ENCODE measurements at places on chromosomes 1 and 21.

DNA sequence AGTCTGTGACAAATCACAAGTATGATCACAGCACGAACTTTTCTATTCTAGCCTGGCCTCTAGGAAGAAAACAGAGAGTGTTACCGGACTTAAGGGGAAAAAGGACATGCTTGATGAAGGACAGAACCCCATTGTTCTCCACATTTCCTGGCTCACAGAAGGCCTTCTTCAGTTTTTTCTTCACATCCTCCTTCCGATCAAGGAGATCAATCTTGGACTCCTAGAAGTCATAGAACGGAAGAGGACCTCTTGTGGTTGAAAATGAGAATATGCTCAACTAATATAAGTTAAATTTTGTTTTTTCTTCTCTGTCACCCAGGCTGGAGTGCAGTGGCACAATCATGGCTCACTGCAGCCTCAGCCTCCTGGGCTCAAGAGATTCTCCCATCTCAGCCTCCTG is 30.3 kb downstream of the YARS1 start:
- peak; percentile 43 for DNase-seq

- DNase-seq: no peak
These were observed 5.8 kb upstream of the SPRR5 start for GRCh38 chr1:152941037-152941711.

DNA sequence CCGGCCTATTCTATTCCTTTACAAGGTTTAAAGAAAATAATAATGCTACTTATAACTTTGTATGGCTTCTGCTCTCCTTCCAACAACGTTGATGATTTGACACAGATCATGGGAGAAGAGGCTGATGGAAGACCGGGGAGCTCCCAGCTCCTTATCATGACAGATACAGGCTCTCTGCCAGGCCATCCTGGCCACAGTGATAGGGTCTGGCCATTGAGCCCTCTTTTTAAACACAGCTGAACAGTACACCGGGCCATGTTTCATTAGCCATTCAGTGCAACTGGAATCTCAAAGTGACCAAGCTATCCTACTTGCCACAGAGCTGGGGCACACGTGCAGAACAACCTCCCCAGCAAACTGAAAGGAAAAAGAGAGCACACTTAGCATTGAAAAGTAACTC is 34.9 kb downstream of the DNAJC11 start:
- DNase-seq: no peak

DNA sequence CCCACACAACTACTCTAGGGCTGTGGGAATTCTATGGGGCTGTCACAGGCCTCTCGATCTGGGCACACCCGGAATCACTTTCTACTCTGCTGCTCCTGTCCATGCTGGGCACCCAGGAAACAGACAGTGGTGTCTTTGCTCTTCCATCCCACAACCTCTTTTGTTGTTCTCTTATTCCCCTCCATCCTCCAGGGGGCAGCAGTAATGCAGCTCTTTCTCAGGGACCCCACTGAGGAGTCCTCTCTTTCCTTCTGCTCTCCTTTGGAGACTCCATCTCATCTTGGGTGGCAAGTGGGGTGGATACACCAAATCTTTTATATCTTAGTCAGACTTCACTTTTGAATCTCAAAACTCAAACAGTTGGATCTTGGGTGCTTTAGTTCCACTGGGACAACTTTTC is 206.3 kb downstream of the HS2ST1 start:
- DNase-seq: no peak

DNA sequence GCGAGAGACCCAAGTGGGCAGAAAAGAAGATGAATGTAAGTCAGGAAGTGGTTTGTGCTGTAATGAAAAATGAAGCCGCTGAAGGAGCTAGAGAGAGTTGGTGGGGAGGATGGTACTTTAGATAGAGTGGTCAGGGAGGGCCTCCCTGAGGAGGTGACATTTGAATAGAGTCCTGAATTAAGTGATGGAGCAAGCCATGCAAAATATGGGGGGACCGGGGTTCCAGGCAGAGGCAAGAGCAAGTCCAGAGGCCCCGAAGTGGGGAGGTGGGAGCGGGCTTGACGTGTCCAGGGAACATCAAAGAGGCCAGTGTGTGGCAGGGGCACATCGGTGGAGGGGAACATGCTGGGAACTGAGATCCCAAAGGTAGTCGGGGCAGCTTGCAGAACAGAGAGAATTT is 43.1 kb downstream of the OPRD1 start:
- DNase-seq: no peak

- DNase-seq: peak; percentile 20
These were observed 9.6 kb downstream of the ACKR1 start for GRCh38 chr1:159214149-159214760.

Measured in fibroblast of skin of right biceps (primary cell).